Activated CD4-positive, alpha-beta T cell treated with anti-CD3 and anti-CD28 coated beads for 1 hour (primary cell): ENCODE measurements at places on chromosomes 6 and 20.

DNA sequence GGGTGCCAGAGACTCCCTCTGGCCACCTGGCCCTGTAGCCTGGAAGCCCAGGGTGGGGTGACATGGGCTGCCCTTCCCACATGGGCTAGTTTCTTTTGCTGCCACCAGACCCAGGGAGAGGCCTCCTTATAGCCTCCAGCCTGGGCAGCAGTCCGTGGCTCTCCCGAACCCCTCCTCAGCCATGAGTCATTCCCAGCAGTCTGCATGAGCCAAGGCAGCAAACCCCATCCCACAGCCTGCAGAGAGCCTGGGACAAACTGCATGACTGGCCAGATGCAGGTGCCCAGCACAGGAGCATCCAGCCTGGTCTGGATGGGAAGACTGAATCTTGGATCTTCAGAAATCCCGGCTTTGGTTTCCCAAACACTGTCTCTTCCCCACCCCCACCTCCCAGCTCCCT is 75.7 kb downstream of the MRPL14 start:
- no peak for DNase-seq

- DNase-seq, result no peak
These were observed 577.7 kb downstream of the HAO1 start for GRCh38 chr20:7362601-7363000.

- DNase-seq, result peak; percentile 29
These were observed 4.2 kb downstream of the CLIC5 start for GRCh38 chr6:46011188-46012085.

DNA sequence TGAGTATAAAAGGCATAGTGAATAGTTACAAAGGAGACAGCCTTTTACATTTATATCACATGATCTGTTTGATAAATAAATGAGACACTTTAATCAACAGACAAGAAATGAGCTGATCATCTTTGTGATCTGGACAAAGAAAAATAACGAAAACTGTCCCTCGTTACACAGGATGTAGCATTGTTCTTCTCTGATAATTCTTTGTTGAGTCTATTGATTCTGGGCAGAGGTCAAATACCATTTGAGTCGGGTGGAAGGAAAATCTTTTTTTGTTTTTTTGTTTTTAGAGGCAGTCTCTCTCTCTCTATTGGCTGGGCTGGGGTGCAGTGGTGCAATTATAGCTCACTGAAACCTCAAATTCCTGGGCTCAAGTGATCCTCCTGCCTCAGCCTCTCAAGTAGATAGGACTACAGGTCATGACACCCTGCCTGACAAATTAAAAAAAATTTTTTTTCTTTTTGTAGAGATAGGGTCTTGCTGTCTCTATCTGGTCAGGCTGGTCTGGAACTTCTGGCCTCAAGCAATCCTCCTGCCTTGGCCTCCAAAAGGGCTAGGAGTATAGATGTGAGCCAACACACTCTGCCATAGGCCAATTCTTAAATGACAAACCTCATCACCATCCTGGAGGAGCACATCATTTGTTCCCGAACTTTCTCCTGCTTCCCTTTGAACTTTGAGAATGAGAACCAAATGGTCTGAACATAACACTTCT is 41.8 kb downstream of the CCDC170 start:
- no peak for DNase-seq

DNA sequence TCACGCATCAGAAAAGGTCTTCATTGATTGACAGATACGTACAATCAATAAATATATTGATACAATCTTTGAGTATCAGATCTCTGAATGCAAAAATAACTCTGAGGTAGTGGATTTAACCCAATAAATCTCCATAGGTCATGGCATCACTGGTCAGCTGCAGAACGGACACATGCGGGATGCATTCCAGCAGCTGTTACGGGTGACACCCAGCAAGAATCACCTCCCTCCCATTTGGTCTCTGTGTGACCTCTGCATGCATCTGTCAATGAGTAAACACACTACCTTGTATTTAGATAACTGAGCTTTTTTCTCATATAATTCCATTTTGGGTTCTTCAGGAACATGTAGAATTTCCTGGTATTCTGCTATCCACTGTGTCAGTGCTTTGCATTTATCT is 285.4 kb downstream of the SYNE1 start:
- no peak for DNase-seq

GRCh38 chr20:13250251-13250650 is 29.2 kb downstream of the ISM1 start:
- DNase-seq, result no peak

GRCh38 chr6:80235647-80236046 is 129.2 kb downstream of the BCKDHB start:
- no peak for DNase-seq

DNA sequence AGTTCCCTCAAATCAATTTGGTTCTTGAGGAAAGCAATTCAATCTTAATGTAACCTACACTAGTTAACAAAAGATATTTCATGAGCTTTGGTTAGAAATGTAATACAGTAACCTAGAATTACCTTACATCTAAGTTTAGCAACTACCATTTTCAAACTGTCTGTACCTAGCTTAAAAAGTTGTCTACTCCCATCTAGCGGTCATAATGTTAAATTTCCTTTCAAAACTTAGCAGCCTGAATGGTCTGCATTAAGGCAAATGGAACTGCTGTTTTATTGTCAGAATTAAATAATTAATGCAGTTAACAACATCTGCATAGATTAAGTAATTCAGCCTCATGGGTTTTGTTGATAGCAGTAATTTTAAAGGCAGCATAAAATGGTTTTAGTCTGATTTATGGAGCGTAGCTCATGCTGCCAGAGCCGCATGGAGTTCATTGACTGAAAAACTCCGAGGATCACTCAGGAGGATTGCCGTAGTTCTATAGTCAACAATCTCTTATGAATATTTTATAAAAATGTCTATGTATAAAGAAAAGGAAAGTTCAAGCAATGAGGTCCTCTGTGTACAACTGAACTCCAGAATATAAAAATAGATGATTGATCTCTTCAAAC is 485.4 kb upstream of the MANEA start:
- DNase-seq, result no peak

DNA sequence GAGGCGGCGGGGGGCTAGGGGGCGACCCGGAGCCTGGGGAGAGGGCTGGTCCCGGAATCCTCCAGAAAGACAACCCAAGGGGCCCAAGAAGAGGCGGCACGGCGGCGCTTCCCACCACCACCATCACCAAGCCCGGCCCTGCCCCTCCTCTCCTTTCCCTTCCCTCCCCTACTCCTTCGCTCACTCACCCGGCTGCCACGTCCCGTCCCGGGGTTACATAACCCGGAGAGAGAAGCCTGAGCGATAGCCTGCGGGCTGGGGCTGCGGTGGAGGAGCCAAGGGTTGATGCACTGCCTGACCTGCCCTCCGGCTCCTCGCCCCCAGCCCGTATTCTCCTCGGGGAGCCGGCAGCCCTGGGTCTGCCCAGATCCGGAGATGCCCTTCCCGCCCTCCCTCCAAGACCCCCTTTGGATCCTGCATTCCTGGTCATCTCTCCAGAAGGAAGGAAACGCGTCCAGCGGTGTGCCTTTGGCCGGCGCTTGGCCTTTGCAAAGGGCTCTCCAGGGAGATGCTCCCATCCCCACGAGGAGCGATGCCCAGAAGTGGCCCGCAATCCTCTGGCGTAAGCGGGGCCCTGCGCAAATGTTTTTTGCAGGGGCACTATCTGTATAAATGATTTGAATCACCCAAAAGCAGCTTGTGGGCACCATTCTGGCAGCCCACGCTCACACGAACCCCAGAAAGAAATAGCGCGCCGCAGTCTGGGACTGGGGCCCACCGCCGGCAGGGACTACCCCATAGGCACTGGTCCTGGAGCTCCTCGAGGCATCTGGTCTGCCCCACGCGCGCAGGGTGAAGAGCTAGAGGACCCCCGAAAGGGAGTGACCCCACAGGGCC is 4.6 kb upstream of the CPXM1 start:
- DNase-seq, result no peak

GRCh38 chr6:107587451-107587850 is 97.5 kb downstream of the SOBP start:
- no peak for DNase-seq

- DNase-seq, result no peak
These were observed 10.6 kb downstream of the HEY2 start for GRCh38 chr6:125759959-125760457.

DNA sequence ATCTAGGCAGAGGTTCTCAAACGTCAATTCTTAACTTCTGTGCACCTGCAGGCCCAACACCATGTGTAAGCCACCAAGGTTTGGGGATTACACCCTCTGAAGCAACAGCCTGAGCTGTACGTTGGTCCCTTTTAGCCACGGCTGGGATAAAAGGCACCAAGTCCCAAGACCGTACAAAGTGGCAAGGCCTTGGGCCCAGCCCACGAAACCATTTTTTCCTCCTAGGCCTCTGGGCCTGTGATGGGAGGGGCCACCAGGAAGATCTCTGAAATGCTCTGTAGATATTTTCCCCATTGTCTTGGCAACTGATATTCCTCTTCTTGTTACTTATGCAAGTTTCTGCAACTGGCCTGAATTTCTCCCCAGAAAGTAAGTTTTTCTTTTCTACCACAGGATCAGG is 4.5 kb upstream of the FAM184A start:
- DNase-seq, result no peak

GRCh38 chr6:50842446-50842845 is 23.8 kb downstream of the TFAP2B start:
- DNase-seq, result no peak

DNA sequence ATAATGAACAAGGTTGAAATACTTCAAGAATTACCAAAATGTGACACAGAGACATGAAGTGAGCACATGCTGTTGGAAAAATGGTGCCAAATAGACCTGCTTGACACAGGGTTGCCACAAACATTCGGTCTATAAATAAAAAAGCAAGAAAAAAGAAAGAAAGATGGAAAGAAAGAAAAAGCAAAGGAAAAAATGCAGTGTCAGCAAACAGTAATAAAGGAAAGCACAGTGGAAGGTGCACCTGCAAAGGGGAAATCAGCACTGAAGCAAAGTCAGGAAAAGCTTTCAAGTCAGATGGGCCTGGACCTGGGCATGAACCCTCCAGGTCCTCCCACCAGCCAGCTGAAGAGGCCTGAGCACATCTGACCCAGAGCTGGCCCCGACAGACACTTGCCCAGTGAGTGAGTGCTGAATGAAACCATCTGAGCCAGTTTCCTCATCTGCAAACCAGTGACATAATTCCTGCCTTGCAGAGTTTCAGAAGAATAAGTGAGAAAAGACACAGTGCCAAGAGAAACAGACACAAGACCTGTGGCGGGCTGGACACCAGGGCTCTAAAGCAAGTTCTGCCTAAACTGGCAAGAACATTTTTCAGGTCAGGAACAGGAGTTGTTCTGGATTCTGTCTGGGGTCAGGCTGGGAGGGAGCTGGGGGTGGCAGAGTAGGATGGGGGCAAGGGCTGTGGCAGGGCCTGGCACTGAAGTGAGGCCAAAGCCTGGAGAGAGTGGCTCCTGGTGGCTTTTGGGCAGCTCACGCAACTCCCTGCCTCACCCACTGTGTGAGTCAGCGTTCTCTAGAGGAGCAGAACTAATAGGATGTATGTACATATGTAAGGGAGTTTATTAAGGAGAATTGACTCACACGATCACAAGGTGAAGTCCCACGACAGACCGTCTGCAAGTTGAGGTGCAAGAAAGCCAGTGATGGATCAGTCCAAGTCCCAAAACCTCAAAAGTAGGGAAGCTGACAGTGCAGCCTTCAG is 23.9 kb upstream of the MICB start:
- no peak for DNase-seq

DNA sequence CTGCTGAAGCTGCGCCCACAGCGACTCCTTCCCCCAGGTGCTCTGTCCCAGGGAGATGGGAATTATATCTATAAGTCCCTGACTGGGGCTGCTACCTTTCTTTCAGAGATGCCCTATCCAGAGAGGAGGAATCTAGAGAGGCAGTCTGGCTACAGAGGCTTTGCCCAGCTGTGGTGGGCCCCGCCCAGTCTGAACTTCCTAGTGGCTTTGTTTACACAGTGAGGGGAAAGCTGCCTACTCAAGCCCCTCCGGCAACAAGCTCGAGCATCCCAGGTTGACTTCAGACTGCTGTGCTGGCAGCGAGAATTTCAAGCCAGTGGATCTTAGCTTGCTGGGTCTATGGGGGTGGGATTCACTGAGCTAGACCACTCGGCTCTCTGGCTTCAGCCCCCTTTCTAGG is 152.5 kb upstream of the MAP3K7 start:
- no peak for DNase-seq

DNA sequence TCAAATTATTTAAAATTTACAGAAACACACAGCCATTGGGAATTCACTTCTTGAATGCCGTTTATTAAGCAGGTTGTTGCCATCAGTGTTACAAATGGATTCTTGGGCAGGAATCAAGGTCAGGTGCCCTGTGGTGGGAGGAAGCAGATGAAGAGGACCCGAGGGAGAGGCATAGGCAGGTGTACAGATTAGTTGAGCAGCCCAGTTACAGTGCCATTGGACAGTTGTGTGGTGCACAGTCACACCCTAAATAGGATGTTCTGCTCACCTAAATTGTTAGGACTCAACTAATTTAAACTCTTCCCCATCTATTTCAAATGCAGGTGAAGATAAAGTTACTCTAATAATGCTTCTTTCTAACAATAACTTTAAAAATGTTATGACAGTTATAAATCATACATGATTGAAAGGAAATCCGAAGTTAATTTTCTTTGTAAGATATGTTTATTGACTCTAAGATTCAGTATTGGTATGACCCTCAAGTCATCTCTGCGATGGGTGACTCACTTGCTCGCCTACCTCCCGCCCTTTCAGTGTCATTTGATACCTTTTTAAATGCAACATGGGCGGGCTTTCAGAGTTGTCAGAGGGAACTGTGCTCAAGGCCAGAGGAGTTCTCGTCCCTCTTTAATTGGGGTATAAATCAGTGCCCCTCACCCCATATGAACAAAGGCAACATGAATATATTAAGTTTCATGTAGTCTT is 35.1 kb downstream of the DSE start:
- DNase-seq, result no peak

DNA sequence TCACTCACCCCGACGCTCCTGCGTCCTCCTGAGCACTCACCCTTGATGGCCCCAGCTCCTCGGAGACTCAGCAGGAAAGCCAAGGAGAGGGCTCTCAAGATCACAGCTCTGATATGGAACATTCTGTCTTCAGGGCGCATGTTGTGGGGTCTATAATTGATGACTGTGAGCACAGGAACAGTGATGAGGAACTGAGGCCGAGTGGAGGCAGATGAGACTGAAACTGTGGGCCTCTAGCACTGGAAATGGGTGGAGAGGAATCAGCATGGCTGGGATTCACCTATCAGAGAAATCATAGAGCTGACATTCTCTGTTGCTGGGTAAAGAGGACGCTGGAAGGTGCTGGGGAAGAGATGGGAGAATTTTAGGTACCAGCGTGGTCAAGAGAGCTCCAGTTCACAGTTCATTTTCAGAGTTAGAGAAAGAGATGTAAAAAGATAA is at the start of gene HLA-DPA1:
Gene HLA-DPA1, minus strand, starts transcription at position 219 of the 441 bp plus-strand sequence.
- no peak for DNase-seq
